Stimulated activated naive CD8-positive, alpha-beta T cell treated with anti-CD3 and anti-CD28 coated beads, Interleukin-15, amount 100 ng/mL, for 72 hours (primary cell): ENCODE measurements at places on chromosomes 4 and X.

- no peak for DNase-seq
Observed at GRCh38 chr4:3437582-3437936, 4.2 kb upstream of the HGFAC start.

DNA sequence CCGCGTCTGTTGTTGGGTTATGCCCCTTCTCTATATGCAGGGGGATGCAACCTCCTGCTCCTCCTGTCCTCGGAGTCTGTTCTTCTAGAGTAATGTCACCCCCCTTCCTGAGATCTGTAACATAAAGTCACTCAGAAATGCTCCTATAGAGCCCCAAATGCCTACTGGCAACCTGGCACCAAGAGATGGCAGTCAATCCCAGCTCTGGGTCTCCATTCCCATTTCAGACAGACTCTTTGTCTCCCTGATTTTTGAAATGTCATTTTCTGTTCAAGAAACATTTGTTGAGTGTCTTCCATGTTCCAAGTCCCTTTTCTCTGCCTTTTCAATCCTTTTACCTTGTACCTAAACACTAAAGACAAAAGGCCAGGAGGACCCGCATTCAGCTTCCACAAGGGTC, 9.6 kb upstream of the PRDM8 start:
- DNase-seq: no peak

DNA sequence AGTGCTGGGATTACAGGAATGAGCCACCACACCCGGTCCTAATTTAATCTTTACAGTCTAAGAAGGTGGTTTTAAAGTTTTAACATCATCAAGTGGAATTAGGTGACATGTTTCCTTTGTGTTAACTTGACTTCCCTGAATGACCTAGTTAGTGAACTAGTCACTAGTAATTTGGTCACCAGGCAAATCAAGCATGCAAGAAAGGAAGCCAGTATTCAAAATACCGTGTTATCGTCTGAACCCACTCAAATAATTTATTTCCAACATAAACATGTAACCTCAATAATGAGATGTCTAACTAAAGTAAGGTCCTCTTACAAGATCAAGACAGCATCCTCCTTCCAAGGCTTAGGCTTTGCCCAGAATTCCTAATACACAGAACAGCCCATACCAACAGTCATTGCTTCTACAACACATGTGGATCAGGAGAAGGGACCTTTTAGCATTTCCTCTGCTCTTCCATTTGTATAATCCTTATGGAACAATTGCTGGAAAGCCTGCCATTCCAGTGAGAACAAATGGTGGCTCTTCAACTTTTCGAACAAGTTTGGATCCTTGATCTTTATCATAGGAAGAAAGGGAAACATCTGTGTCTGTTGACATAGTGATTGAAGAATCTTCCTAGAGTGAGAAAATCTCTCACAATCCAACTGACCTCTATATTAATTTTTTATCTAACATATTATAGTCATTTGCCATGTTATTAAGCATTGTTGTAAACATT, 97.2 kb downstream of the ANXA3 start:
- DNase-seq: no peak

GRCh38 chr4:139669890-139670289, 4.3 kb downstream of the MGST2 start:
- no peak for DNase-seq

GRCh38 chr4:25919676-25920075, 5.7 kb downstream of the SMIM20 start:
- no peak for DNase-seq

GRCh38 chr4:55251342-55251741, 94.7 kb upstream of the SRD5A3 start:
- no peak for DNase-seq

DNA sequence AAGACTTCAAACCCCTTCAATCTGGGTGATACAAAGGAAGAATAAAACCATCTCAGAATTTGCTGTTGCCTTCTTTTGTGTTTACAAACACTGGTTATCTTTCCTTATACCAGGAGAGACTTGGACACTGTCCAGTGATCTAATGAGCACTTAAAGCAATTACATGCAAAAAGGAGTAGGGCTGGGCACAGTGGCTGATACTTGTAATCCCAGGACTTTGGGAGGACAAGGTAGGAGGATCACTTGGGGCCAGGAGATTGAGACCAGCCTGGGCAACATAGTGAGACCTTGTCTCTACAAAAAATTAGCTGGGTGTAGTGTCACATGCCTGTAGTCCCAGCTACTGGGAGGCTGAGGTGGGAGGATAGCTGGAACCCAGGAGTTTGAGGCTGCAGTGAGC, 95.7 kb upstream of the DRD5 start:
- DNase-seq: no peak

DNA sequence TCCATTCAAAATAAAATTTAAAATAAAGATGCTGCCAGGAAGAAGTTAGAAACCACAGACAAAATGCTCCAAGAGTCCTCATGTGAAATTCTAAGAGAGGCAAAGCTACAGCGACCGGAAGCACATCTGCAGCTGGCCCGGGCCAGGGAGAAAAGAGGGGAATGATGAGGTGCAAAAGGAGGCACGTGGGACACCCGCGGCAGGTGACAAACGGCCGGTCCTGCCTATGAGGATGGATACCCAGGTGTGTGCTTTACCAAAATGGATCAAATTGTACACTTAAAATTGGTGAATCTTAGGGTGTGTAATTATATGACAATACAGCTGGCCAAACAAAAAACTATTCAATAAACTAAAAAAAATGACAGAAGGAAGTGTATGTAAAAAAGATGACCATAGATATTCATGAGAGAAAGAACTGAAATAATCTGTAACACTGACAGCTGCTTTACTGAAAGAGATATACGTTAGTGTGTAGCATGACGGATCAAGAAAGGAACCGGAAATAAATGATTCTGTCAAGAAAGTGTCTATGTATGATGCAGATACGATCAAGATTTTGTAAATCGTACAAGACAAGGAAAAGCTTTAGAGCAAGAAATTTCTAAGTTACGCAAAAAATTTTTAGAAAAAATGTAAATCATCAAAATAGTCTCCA, 29.5 kb downstream of the PPP2R3B start:
- DNase-seq: no peak

GRCh38 chr4:161792991-161793390, 370.8 kb downstream of the FSTL5 start:
- DNase-seq: no peak

DNA sequence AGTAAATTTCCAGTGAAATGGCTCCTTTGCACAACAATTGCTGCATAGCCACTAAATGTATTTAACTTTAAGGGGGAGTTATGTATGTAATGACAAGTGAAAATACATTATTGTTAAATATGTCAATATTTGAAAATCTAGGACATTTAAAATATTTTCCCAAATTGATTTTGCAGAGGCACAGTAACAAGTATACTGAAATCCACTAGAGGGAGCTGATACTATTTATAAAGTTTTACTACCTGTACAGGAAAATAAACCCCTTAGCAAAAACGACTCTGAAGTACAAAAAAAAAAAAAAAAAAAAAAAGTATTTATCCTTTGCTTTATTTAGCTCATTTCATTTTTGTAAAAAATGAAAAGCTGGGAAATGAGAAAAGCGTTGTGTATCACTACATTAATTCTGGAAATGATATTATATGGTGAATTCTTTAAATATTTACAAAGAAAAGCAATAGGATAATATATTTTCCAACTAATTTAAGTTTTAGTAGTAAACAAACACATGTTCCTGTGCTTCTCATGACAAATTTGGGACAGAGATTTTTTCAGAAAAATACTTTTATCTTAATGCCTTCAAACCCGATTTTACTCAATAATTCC, 727.7 kb downstream of the DMD start:
- no peak for DNase-seq

- DNase-seq: no peak
Observed at GRCh38 chr4:123412700-123413512, 16.3 kb downstream of the SPRY1 start.

DNA sequence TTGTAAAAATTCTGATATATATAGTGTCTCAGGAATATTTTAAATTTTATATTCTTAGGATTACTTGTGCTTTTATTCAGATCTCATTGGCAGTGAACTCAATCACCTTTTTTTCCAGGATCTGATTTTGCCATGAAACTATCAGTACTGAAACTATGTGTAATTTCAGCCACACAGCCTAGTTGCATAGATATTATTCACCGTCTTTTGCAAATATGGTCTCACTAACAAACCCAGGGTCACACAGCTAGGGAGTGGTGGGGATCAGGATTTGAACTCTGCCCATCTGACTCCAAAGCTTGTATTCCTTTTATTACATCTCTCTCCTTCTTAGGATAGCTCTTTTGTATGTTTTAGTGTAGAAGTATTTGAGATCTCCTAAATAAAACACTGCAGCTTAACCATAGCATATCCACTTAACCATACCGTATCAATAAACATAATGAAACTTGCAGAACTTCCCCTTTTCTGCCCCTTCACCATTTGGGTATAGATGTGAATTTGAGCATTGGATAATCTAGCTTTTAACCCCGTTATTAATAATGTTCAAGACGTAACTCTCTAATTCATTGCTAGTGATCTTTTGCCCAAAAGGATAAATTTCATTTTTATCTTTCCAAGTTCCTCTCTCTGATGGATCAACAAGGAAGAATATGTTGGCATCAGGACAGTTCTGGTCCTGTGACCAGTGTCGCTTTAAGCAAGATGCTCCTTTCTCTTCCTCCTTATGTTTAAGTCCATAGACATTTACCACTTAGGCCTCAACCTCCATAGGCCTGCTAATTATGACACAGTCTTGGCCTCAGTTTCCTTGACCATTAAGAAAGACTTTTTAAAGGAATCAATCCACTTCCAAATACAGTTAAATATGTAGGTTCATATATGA, 74.6 kb downstream of the RAPGEF2 start:
- no peak for DNase-seq

DNA sequence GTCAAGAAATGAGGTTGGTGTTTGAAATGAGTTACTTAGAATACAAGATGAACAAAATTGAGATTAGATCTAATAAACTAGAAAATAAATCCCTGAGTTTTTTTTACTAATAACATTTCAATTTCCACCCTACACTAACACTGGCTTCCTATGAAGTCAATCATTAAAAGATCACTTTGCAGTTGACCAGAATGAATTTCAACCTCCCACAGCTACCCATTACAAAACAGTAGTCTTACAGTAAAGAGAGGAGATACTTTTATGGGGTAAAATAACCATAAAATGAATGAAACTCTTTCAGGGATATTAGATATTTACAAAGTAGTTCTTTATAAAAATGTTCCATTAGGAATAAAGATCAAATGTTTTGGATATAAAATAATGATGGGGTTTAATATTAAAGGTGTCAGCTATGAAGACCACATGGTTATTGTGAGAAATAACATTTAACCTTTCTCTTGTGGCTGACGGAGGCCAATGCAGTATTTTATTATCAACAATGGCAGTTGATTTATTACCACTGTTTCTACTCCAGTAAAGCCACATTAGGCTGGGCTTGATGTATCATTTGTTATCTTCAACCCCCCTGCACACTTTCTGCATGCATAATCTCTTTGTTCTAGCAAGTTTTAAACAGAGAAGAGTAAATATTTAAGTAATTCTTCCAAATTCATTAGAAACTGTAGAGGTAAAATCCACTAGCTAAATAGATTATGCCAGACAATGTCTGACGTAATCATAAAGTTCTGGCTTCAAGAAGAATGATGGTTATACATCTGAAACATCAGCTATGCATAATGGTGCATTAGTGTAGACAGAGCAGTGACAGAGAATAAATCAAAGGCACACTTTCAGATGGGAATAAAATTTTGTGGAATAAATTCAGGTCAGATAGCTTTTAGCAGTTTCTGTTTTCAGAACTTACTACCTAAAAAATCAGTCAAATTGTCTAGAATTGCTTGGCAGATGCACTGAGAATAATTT, 516.6 kb downstream of the PCDH18 start:
- DNase-seq: no peak

- no peak for DNase-seq
Observed at GRCh38 chrX:104084534-104085277, 8.7 kb upstream of the TMSB15C start.

DNA sequence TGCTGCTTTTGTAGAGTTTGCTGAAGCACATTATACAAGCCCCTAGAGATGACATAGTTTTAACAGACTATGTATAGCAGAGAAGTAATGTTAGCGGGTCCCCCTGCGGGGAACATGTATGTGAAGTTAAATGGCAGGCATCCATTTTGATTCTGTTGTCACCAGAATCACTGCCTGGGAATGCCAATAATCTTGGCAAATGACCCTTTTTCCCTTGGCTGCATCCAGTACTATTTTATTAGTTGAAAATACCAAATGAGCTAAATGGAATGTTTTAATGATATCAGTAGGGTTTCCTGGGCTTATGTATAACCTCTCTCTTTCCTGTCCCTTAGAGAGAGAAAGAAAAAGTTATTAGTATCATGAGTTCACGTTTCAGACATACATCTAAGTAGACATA, 93.6 kb downstream of the LIMCH1 start:
- no peak for DNase-seq

GRCh38 chr4:8508266-8508665, 67.7 kb downstream of the TRMT44 start:
- DNase-seq: no peak

DNA sequence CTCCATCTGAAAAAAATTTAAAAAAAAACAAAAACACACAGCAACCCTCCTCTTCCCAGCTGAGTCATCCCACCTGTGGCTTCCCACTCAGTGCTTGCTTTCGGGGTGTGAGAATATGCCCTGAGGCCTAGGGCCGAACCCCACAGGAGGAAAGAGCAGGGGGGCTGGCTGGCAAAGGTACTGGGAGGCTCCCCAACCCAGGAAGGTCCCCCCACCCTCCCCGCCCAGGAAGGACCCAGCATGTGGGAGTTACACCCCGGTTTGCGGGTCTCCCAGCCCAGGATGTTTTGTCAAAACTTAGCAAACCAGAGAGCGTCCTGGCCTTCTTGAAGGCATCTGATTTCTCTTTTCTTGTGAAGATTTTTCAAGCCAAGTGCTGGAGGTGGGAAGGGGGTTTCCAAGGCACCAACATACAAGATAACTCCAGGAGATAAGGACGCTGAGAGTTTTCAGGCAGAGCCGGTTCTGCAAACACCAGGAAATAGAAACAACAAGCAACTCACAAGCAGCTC, 25.7 kb upstream of the CSF2RA start:
- peak; percentile 57 for DNase-seq

DNA sequence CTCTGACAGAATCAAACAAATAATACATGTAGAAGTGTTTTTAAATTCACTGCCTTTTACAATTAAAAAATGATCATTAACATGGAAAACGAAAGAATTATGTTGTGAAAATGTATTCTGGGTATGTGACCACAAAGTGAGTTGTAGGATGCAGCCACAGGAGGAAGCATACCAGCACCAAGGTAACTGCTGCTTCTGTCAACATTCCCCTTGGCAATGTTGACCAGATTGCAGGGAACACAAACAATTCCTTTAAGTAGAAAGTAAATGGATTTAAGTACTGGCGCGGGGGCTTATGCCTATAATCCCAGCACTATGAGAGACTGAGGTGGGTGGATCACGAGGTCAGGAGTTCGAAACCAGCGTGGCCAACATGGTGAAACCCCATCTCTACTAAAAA, 1877.9 kb upstream of the PCDH7 start:
- DNase-seq: no peak

GRCh38 chrX:120742946-120743665, 113.3 kb upstream of the C1GALT1C1 start:
- DNase-seq: no peak
